CD8-positive, alpha-beta T cell (primary cell): ENCODE measurements at places on chromosomes 11 and 22.

DNA sequence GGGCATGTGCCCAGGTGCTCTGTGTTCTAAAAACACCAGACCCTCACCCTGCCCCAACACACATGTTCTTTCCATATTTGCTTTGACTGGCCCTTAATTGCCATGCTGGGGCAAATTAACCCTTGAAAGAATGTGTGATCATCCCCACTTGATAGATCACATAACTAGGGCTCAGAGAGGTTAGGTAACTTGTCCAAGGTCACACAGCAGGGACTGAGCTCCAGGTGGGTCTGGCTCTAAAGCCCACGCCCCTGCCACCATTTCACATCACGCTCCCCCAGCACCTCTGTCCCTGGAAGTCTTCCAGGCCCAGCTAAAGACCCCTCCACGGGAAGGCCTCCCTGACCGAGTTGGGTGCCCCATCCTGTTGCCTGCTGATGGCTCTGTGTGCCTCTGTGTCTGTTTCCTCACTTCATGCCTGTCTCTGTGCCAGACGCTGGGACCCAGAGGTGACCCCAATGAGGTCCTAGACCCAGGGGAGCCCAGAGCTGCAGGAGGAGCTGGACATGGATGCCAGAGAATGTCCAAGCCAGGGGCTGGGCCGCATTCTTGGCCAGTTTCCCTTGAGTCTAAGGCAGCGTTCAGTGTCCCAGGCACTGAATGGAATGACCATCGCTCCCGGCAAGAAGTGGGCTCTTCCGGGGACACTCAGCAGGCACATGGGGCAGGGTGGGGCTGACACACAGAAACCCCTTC lies 79.7 kb downstream of the MYO7A start:
- no peak for DNase-seq

DNA sequence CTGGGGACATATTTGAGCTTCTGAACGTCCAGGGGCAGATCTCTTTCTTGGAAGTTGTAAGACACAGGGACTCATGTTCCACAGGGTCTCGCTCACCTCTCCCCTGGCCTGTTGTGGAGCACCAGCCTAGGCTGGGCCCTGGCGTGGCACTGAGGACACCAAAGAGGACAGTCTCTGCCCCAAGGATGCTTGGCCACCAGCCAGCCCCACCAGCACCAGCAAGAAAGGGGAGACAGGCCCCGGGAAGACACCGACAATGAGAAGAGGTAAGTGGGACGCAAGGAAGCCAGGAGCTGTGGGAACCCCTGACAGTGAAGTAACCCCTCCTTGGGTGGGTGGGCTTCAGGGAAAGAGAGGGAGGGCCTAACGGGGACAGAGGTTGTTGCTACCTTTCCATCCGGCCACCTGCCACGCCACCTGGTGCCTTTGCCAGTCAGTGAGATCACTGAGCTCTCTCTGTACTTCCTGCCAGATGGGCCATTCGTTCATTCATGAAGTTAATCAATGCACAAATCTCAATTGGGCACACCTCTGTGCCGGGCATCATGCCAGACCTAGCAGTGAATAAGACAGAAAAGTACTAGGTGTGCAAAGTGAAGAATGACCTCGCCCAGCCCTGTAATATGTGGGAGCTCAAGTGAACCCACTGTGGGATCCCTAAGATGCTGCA lies 11.1 kb downstream of the APOL5 start:
- no peak for DNase-seq

DNA sequence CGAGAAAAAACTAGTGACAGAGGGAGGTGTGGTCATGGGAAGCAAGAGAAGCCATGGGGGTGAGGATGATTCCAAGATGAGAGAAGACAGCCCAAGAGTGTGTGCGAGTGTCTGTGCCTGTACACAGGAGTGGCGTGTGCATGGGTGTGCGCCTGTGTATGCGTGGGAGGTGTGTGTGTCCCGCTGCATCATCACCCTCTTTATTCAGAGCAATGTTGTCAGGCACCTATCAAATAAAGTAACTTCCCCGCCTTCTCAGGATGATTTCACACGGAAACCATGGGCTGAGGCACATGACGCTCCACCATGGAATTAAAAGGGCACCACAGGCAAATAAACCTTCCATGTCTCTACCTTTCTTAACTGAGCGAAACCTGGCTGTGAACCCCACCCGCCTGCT lies 24.6 kb downstream of the MS4A10 start:
- DNase-seq: no peak

- DNase-seq: no peak
Measured at GRCh38 chr11:121613724-121614123, 161.0 kb upstream of the SORL1-AS1 start.

GRCh38 chr11:13728076-13728475 lies 59.6 kb downstream of the FAR1 start:
- DNase-seq: no peak
